HepG2 (cell line): ENCODE measurements at places on chromosomes 5 and 9. TPM values are rescaled to one million over a fixed set of nuclear protein-coding genes. Genes with fewer than 3 reads are reported as not detected.

The ADAMTS19 gene
- not detected in 2 replicates for polyA plus RNA-seq

The MOB3B gene
- 0.03 TPM in 2 replicates for polyA plus RNA-seq

The RXFP3 gene
- polyA plus RNA-seq = not detected in 2 replicates

The KCNIP1 gene
- polyA plus RNA-seq = not detected in 2 replicates

The ELAVL2 gene
- not detected in 2 replicates for polyA plus RNA-seq

The PTGES gene
- polyA plus RNA-seq = not detected in 2 replicates

The TUSC1 gene
- polyA plus RNA-seq = not detected in 2 replicates

The PCA3 gene
- not detected in 2 replicates for polyA plus RNA-seq

The ZNF454 gene
- polyA plus RNA-seq = 0.03 and 0.16 TPM in 2 replicates

The STKLD1 gene
- polyA plus RNA-seq = 1.5 and 3.8 TPM in 2 replicates

The RNF183 gene
- polyA plus RNA-seq = 6.5 and 7.3 TPM in 2 replicates
